ENCODE measurements at places on chromosomes 1 and 21.

GRCh38 chr21:41745971-41746743 is 20.7 kb downstream of the RIPK4 start:
- DNase-seq, result no peak

DNA sequence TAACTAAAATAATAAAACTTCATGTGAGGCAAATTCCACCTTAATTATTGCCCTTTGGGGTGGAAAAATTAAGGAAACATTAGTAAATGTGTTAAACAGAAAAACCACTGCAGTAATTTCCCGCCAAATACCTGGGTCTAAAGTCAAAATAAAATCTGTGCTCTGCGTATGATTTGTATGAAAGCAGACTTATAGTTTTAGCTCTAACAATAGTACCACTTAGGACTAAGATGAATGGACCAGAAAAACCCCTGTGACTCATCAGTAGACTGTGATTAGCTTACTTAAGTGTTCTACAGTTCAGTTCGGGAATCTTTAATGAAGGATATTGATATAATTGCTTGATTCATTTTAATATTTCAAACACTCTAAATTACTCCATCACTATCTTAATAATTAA is 23.3 kb upstream of the C1orf105 start:
- DNase-seq, result no peak

DNA sequence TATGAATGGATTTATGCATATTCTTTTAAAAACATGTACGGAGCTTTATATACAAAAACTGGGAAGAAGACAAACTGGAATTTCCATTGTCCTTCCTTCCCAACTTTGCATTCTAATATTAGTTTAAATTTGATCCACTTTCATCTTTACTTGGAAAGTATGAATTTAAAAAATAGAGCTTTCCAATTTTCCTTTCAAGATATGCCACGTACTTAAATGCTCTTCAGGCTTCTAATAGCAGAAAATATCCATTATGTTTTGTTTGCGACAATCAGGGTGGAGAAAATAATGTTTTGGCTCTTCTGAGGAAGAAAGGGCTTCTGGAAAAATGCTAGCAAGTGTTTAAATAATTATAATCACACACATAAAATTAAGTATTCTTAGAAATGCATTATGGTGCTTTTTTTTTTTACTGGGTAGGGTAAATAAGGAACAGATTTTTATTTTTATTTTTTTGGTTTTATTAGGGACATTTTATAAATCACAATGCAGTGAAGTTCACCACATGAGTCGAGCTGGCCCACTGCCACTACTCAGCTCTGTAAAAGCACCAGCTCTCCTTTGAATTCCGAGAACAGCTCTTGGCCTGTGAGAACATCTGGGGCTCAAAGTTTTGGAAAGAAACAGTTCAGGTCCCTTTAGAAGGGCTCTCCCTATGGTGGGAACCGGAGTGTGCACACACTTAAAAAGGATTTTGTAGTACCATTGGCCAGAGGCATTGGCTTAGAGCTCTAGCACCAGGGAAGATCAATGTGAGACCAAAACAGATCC is 287.4 kb upstream of the LYPLAL1 start:
- no peak for DNase-seq

- DNase-seq, result no peak
These were observed 61.9 kb downstream of the KIAA0040 start for GRCh38 chr1:175130649-175131045.

DNA sequence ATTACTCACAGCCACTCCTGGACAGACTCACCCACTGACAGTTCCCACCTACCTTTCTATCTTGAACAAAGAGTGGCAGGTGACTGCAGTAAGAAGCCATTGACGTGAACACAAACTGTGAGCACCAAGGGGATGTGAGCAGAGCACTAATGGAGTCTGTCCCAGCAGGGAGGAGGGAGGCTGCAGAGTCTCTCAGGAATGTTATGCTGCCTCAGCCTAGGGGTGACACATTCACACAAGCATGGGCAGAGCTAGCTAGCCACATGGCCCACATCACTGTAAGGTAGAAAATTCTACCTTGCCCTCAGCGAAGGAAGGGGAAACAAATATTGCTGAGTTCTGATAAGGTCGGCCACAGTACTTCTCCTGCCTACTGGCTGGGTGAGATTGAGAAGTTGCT is 56.8 kb upstream of the PTGFRN start:
- DNase-seq, result no peak

DNA sequence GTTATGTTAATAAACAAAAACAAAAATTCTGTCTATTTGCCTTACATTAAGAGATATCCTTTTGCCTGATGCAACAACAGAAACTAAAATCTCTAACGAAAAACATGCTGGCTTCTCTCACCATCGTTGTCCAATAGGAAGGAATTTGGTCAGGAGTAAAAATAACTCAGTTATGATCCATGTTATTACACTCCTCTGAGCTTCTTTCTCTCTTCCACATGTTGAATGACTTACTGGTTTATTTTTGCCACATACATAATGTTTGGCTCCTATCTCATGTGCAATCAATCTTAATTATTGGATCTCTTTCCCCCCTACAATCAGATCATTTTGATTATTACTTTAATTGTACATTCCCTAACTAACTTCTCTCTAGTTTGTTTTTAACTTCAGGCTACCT is 688.4 kb downstream of the USP25 start:
- DNase-seq, result no peak

DNA sequence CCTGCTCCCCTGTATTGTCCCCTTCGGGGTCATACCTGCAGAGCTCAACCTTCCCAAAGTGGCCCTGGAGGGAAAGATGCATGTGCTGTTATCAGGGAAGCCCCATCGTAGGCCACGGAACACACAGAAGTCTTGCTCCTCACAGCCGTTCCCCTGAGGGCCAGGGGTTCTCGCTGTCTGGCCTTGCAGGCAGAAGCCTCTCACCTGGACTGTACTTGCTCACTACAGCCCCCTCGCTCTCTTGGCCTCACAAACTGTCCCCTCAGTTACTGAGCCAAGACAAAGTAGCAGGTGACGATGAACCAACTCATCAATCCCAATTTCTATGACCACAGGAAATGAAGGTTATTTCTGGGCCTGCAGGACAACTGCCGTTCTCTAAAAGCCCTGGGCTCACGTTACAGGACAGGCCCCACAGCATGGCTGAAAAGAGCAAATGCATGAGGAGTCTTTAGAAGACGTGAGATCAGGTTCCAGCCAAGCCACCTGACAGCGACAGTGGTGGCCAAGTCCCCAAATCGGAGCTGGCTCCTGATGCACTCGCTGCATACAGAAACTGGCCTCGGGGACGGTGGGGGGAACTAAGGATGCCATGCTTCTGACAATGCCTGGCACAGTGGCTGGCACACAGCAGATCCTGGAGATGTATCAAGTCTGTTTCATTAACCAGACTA is 95.0 kb downstream of the RAVER2 start:
- no peak for DNase-seq

DNA sequence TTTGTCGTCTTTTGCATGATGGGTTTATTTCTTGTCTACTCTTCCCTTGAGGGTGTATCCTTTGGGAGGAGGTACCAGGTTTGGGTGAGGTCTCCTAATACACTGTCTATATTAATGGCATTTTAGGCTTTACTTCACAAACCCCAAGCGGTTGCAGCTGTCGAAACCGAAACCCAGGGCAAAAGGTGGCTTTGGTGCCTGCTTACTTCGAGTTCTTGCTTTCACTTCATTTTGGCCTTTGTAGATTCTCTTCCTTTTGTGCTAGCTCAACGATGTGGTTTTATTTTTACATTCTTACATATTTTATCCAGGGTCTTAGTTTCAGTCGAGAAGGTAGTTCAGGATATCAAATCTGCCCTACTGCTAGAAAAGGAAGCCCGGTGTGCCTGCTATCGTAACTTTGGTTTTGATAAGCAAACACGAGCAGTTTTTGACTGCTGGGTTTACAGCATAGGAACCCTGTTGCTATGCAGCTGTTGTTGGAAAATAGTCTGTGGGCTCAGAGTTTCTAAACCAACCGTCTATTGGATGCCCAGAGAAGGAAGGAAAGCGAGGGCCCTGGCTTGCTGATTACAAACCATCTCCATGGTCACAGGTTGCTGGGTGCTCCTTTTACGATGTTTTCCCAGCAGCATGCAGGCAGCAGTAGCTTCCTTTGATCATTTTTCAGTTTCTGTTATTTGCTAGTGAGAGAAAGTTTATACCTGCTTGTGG is 9.8 kb upstream of the TSPAN2 start:
- peak; percentile 16 for DNase-seq

DNA sequence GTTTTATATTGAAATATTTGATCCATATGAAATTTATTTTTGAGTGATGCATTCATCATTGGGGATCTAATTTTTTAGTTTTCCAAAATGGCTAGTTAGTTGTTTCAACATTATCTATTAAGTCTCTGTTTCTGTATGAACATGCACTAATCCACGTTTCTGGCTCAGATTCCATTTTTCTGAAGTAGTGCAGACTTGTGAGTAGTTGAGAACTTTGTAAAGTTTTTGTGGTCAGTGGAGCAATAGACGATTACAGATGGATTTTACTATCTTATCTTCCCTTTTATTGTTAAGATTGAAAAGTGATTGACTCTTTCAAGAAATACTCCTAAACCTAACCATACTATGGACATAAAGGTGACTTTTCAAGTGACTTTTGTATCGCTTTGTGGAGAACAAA is 16.7 kb downstream of the SOAT1 start:
- DNase-seq, result no peak

DNA sequence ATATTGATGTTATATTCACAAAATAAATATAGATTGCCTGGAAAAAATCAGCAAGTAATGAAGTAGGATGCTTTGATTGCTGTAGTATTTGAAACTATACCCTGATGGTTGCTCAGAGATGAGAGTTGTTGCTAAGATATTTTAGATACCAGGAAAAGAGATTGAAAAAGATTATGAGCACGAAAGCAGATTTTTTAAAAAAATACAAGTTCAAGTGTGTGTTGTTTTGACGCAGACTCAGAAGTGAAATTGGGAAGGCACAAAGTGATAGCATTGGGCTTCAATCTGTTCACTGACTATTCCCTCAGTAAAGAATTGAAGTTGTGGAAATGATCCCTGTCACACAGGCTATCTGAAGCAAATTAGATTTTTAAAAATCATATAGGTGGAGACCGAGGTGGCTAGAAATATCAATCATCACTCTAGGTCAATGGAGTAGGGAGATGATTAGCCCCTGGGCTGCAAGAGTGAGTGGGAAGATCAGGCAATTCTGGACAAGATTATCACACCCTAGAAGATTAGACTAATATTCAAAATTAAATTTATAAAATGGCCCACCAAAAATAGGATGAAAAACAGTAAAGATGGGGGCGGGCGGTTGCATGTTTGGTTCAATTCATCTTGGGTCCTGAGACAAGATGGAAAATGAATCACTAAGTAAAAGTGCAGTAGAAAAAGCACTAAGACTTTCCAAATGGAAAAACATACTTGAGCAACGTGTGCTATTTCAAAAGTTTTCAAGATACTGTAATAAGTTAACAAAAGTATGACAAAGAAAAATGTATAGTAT is 41.5 kb upstream of the LRRC8D start:
- no peak for DNase-seq

DNA sequence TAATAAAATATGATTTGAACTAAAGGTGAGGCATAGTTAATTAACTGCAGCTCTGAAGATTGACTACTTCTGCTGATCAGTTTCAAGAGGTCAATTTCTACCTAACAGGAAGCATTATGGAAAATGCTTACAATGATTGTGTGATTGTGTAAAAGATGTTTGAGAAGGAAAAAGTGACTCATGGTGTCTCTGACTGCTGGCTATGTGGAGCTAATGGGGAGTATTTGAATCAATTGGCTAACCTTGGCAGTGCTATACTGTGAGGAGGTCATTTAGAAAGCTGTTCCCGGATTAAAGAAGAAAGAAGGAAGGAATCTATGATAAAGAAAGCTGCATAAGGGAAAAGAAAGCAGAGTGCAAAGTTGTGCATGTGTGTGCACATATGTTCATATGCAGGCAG is 376.5 kb downstream of the ADGRL2 start:
- no peak for DNase-seq

- DNase-seq, result no peak
These were observed 206.0 kb downstream of the LYPLAL1 start for GRCh38 chr1:219379691-219380090.

DNA sequence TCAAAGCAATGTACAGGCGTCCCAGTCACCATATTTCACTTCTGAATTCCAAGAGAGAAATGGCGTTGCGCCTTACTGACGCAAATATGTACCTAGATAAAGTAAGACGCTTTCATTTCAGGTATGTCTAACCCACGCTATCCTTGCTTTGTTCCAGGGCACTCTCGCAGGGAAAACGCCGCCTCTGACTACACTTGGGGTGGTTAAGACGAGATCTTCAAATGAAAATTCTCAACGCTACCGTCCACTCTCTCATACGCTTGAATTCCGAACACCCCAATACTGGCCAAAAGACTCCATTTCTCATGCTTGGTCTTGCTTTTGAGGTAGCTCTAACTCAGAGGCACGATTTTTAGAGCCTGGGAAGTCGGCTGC is 736 bp upstream of the ZMPSTE24 start:
- no peak for DNase-seq

- no peak for DNase-seq
These were observed 369.5 kb upstream of the LYPLAL1 start for GRCh38 chr1:218804014-218804785.

- DNase-seq, result no peak
These were observed 10.7 kb downstream of the KCNA10 start for GRCh38 chr1:110508028-110508940.
